ENCODE measurements at places on chromosomes 7 and 10.

GRCh38 chr7:100489824-100490223, 6.1 kb downstream of the NYAP1 start:
- peak; percentile 67 for DNase-seq

- DNase-seq = no peak
Observed at GRCh38 chr7:44393238-44394111, 68.1 kb upstream of the CAMK2B start.

GRCh38 chr10:50431133-50431532, 179.8 kb upstream of the ASAH2 start:
- no peak for DNase-seq

DNA sequence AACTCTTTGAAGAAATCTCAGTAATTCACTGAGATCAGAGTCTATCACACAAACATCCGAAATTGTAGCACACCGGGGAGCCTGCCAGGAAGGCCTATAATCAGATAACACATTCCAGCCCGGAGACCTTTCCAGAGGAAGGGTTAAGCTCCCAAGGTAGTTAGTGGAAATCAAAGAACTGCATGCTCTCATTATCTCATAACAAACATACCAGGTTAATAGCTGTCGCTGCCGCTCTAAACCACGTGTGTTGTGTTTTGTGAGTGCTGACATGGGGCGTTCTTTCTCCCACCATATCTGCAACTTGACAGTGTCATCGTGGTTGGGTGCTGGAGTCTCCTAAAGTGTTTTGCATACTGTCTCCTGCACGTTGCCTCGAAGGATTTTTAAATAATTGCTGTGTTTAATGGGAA, 120.7 kb upstream of the CARD11 start:
- DNase-seq = no peak

- DNase-seq = no peak
Observed at GRCh38 chr10:128927497-128928161, 539.4 kb upstream of the MGMT start.

GRCh38 chr7:120996988-120997345, 8.5 kb downstream of the CPED1 start:
- DNase-seq = no peak

GRCh38 chr10:42960991-42961795, 115.7 kb upstream of the RET start:
- DNase-seq = no peak

DNA sequence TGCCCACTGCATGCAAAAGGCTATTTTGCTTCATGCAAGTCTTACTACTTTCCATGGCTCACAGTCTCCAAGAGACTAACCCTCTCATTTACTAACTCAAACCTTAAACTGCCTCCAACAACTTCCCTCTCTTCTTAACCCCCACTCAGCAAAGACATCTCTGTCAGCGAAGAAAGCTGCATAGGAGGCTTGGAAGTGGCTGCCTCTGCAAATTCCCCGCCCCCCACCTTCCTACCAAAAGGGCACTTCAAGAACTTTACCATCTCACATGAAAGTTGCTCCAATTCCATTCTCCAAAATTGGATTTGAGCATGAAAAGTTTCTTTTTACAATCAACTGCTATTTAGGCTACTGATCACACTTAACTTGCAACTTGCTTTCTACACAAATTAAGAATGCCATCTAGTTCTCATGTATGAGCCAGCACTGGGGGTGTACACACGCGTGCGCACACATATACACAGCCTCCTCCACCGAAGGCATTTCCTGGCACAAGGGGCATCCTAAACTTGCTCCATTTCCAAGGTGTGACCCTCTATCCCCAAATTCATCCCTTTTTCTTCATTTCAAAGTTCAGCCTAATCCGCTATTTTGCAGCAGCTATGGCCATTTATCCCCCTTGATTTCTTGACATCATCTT, 1.8 kb downstream of the CCDC6 start:
- DNase-seq = no peak

DNA sequence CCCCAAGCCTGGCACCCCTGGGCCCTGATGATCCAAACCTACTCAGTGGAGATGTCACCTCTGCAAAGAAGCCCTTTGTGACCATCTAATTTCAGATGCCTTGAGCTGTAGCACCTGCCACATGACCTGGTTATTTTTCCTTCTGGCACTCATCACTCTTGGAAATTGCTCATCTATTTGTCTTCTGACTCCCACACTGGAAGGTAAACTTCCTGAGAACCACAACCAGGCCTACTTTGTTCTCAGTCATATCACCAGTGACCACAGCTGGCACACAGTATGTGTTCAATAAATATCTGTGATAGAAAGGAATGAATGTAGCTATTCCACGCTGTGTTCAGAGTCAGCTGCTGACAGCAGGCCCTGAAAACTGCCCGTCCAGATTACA, 97.1 kb downstream of the SH3PXD2A start:
- no peak for DNase-seq

DNA sequence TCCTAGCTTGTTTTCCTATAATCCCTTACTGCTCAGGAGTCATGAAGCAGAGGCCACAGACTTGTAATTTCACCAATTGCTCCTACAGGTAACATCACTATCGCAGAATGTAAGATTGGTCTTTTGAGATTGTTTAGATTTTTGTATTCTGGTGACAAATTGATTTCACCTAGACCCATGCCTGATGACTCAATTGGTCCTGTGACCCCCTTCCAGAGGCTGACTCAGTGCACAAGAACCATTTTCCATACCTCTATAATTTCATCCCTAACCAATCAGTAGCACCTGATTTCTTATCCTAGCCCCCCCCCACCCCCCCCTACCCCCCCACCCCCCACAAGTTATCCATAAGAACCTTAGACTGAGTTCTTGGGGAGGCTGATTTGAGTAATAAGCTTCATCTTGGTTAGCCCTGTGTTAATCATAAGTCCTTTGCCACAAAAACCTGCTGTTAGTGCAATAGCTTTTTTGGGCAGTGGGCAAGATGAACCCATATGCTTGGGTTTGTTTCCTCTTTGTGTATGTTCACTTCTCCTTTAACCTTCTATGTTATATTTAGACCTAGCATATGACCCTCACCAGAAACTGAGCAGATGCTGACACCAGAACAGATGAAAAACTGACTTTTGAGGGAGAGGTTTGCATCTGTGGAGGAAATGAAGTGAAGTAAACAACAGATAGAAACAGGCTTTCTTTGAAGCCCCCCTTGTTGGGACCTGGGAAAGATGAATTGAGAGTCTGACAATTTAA, 187.1 kb downstream of the KIF20B start:
- DNase-seq = no peak

DNA sequence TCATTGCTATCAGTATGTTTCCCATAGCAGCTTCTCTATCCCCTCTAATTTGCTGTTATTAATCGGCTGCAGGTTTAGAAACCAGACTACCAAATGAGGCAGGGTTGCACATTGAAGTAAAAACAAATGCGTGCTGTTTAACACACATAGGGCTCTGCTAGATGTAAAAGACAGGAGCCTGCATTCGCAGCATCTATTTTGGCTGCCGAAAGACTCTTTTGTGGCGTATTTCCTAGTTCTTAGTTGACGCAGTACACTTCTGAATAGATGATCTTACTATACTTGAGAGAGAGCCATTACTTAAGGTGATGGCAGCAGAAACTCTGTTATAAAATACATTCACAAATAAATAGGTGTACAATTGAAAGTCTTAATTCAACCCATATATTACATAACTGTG, 21.4 kb downstream of the SGCE start:
- no peak for DNase-seq

DNA sequence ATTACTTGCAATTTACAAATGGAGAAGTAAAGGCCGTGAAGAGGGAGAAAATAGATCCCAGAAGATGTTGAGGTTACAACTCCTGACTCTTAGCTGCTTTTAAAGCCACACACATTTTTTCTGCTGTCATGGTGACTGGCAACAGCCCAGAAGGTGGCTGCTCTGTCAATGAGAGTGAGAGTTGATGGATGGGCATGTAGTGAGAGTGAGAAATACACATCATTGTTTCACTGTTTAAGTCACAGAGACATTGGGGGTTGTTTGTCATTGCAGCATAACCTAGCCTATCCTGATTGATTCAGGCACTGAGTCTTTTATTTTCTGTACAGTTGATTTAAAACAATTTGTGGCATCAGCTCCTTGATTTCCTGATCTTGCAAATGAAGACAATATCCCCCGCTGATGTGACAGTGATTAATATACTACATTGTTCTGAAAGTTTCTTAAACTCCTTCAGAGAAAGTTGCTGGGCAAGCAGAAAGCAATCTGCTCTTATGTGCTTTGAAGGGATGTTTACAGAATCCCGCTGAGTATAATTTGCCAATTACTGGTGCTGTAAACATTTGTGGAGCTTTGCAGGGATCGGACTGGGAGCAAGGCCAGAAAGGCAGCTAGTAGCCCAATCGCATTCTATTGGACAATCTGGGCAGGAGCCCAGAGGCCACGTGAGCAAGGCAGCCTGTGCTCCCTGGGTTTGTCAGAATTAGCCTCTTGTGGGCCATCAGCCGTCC, 229.6 kb downstream of the PRPF18 start:
- DNase-seq = peak; percentile 74

GRCh38 chr7:24284699-24285506, 913 bp downstream of the NPY start:
- no peak for DNase-seq
